ENCODE measurements at places on chromosomes 3 and 15.

DNA sequence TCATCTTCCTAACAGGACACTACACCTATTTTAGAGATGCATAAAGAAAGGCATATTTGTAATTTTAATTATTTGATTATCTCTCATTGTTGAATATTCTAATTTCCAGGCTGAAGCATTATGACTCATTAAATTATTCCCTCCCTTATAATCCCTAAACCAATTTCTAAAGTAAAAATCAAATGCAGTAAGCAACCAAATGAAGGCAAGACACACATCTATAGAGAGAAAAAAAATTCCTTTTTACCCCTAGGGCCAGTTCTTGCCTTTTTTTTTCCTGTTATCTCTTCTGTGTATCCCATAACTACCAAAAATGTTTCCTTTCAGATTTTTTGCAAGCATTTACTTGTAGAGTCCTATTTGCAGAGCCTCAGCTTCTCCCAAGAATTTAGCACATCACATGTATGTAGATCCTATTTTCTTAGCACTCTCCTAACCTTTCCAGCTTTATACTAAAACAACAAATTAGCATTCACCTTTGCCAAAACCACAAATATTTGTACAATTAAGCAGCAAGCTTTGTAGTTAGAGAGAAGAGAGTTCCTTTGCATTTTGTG lies 177.9 kb downstream of the SATB1 start:
- DNase-seq = no peak

DNA sequence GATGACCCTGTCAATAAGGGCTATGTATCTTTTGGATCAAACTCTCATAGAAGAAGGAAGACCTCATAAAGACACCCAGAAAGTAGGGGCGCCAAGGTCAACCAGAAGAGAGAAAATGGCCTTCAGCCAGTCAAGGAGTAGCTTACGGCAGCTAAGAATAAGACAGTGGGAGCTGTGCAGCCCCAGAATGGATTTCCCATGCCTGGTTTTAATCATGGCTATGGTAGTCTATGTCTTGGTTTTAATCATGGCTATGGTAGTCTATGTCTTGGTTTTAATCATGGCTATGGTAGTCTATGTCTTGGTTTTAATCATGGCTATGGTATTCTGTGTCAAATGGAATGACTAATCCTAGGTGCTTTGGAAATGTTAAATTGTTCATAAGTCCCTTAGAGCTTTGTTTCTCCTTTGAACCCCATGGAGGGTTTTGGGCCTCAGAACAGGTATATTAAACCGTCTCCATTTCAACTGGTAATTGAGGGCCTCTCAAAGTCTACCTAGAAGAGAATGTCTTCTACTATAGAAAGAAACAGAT lies 742.0 kb upstream of the CFAP20DC start:
- DNase-seq = no peak

DNA sequence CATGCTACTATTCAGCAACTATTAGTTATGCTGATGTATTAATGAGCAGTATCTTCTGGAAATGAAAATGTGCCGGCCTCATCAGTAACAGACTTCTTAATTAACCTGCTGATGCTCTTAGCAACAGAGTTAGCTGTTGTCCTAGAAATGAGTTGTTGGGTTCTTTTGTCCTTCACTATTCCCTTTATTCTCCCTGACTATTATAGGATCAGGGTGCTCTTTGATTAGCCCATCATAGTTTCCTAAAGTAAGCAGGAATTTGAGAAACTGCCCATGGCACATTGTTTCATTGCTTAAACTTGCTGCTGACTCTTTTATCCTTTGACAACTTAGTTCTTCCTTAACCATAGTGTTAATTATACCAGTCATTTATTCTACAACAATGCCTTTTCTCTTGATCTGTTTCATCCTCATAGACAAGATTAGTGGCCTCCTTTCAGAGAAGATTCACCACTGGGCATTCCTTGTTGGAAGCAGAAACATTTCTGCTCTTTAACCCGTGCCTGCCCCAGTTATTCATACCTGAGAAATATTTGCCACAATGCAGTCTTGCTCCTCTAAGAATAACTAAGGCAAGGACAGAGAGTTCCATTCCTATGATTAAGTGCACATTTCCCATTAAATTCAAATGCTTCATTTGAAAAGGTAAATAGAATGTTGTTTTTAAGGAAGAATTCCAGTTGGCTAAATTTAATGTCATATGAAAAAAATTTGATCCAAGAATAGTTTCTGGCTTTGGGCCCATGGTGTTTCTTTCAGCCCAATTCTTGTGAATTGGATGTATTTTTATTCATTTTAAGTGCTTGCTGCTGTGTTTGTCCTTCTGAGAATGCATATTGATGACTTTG lies 573.3 kb upstream of the TBL1XR1 start:
- DNase-seq = no peak

GRCh38 chr3:4763604-4764247 lies 215.5 kb upstream of the BHLHE40 start:
- DNase-seq = no peak

DNA sequence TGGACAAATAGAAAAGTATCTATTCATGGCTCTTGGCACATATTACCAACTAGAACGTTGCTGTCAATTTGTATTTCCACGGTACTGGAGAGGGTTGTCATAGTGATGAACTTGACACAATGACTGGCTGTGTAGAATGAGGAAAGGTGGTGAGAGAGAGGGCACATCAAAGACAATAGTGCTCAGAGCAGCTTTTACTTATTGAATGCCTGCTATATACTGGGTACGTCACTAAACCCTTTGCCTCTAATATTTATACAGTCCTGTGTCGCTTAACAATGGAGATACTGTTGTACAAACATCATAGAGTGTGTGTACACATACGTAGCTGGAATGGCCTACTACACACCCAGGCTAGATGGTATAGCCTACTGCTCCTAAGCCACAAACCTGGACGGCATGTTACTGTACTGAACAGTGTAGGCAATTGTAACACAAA lies 8.3 kb downstream of the TMPRSS7 start:
- DNase-seq = no peak
